Left lung (tissue), 14 donors: ENCODE measurements at places on chromosomes 2 and 18. TPM values are rescaled to one million over a fixed set of nuclear protein-coding genes. Genes with fewer than 3 reads are reported as not detected.

DNA sequence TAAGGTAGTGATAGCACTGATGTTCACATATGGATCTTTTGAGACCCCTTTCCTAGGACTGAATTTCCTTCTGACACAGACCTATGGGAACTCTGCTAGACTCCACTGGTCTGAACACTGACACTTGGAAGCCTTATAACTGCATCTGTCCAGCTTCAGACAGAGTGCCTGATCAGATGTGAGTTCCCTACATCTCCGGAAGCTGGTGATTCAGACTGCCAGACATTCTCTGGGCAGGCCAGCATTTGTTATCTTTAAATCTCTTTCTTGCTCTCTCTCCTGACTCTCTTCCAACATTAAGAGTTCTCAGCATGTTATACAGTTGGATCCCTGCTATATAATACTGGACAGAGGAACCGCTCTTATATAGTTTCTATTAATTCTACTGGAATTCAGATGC lies 408.5 kb downstream of the ZEB2 start:
- DNase-seq: peak; percentile 62

Gene NCOA1
- polyA plus RNA-seq: 65.3 TPM

DNA sequence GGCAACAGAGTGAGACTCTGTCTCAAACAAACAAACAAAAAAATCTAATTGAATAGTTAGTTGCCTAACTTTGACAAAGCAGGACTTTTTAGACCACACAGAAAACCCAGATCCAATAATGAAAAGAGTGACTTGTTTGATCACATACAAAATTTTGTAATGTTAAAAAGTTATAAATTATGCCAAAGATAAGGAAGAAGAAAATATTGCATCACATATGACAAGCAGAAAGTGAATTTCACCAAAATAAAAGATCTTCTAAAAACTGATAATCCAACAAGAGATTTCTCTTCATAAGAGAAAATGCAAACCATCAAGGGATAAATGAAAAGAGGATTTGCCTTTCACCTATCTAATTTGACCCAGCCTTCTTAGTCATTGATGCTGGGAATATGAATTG lies 2.8 kb upstream of the RMP24 start:
- DNase-seq: no peak

GRCh38 chr2:230758566-230759480 lies 46.2 kb downstream of the CAB39 start:
- DNase-seq: no peak

- no peak for DNase-seq
These were observed 43.4 kb downstream of the NABP1 start for GRCh38 chr2:191721331-191721730.

Gene ABHD1
- polyA plus RNA-seq: 1.2 TPM

- DNase-seq: no peak
These were observed 68.7 kb upstream of the TTC27 start for GRCh38 chr2:32559136-32559535.

Gene SEPTIN10
- 129 TPM for polyA plus RNA-seq

DNA sequence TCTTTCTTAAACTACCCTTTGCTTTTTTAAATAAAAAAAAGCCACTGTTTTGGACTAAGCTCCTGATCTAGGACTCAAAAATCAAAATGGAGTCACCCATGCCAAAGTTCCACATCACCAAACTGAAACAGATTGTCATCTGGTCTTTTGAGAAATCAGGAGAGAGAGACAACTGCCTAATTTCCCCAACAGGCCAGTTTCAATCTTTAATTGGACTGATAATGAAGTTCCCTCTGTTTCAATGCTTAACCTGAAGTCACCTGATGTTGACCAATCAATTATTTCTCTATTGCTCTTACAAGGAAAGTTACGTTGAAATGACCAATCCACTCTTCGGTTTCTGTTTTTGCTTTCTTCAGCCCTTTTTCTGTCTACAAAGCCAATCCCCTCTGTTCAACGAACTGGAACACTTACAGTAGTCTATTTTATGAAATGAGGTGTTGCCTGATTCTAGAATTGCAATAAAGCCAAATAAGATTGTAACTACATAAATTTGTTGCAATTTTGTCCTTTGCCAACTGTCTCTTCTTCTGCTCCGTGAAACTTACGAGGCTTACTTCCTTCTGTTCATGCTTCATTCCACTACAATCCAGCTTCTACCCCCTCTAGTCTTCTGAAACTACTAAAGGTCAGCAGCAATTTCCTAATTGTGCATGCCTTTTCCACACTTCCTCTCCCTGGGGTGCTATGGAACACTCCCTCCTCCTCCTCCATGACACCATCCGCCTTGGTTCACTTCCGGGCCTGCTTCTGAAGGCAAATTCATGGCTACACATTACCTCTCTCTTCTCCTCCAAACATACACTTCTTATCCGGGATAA lies 95.2 kb upstream of the CD302 start:
- DNase-seq: no peak

DNA sequence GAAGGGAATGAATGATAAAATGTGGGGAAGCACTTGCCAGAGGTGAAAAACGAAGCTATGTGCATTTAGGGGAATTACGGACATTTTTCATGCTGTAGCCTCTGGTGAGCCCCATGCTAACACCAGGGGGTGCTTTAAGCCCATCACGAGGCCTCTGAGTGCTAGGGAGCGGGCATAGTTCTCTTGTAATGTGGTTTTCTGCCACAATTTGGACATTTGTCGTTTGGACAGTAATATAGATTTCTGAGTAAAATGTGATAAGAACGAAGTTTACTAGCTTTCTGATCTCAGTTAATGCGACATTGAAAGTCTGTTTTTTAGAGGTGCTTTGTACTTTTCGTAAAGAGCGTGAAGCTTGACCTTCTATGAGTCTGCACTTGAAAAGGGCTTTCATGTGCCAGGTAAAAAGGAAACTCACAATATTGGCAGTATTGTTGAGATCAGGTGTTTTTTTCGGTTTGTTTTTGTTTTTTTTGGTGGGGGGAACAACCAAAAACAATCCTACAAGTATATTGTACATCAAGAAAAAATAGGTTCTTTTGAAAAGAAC lies 50.6 kb downstream of the TRAF3IP1 start:
- DNase-seq: peak; percentile 82
